ENCODE measurements at places on chromosomes 6 and 20.

DNA sequence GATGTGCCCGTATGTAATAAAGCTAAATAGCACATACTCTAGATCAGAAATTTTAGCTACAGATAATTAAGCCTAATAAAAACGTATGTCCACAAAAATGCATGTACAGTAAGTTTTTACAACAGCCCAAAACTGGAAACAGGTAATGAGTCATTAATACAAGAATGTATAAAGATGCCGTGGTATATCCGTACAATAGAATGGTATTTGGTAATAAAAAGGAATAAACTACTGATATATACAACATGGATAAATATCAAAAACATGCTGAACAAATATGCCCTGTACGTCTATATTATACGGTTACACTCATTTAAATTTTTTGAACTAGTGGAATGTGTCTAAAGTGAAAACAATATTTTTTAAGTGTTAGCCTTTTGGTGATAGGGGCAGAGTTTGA, 128.2 kb upstream of the ADGRB3 start:
- DNase-seq = no peak

- DNase-seq = no peak
These were observed 35.4 kb downstream of the MDFI start for GRCh38 chr6:41673704-41674000.

- peak; percentile 84 for DNase-seq
These were observed 7.9 kb upstream of the CDSN start for GRCh38 chr6:31128093-31128676.

- no peak for DNase-seq
These were observed 124.2 kb downstream of the PLEKHG1 start for GRCh38 chr6:150723857-150724256.

DNA sequence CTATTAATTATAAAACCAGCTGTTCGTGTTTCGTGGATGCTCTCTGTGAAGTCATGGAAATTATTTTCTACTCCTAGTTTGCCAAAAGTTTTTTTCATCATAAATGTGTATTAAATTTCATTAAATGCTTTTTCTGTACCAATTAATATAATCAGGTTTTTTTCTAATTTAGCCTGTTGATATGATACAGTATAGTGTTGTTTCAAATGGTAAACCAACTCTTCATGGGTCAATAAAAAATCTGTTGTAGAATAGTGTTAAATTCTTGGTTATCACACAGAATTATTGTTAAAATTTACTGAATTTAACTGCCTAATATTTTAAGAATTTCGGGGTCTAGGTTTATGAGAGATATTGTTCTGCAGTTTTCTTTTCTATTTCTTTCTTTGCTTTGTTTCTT, 505.9 kb upstream of the MANEA start:
- DNase-seq = no peak

GRCh38 chr6:27940766-27941165, 16.3 kb upstream of the OR2B6 start:
- DNase-seq = no peak

DNA sequence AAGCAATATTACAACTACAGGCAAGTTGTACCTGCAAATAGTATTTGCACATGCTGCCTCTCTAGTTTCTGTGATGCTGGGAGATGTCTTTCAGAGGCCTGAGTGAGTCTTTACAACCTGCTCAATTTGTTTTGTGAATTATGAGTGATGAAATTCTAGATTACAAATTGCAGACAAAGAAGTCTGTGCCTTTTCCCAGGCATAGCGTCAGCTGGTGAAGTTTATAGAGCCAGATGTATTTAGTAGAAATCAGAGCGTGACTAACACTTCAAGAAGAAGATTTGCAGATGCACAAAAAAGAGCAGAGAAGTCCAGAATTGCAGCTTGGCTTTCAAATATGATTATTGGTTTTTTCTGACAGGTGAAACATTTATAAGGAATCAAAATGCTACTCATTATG, 289.9 kb downstream of the PLCB1 start:
- no peak for DNase-seq

DNA sequence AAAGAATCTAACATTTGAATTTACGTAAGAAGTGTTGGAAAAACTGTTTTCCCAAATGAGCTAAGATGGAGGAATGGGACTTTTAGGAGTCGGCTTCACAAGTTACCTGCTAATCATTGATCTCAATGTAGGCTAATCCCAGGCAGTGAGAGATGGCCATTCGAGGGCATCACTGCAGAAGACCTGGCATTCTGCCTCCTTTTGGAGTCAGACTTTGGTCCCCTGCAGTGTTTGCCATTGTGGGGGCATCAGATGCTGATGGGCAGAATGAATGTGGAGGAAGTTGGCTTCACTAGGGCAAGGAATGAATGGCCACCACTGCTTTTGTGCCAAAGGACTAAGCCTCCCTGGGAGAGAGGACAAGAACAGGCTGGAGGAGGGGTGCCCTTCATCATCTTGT, 55.7 kb upstream of the NKX2-2 start:
- DNase-seq = no peak

DNA sequence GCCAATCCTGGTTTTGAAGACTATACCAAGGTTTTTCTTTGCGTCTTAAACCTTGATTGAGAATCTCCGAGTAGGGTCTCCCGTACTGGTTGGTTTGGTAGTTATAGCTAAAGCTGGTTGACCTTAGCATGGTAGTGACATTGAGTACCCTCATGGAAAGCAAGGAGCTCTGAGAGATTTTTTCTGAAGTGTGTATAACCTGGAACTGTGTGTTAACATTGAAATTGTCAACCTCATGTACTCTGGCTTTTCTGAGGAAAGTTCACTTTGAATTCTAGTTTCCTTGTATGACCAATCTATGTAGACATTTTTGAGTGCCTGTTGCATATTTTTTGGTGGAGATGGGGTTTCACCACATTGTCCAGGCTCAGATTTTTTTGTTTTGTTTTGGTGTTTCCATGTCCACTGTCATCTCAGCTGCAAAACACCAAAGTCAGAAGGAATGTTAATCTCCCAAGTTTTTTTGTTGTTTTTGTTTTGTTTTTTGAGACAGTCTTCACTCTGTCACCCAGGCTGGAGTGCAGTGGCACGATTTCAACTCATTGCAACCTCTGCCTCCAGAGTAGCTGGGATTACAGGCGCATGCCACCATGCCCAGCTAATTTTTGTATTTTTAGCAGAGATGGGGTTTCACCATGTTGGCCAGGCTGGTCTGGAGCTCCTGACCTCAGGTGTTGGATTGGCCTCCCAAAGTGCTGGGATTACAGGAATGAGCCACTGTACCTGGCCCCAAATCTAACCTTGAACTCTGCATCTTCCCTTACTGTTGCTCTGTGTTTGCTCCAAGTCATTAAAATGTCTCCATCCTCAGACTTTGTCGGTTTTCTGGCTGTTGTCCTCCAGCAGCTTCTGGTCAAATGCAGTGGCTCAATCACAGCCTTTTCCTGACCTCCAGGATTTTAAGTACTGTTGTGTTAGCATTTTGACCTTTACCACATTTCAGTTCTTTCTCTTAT, 4.3 kb downstream of the RPS12 start:
- DNase-seq = peak; percentile 45
